Epithelial cell of prostate (primary cell): ENCODE measurements at places on chromosomes 2 and 18.

DNA sequence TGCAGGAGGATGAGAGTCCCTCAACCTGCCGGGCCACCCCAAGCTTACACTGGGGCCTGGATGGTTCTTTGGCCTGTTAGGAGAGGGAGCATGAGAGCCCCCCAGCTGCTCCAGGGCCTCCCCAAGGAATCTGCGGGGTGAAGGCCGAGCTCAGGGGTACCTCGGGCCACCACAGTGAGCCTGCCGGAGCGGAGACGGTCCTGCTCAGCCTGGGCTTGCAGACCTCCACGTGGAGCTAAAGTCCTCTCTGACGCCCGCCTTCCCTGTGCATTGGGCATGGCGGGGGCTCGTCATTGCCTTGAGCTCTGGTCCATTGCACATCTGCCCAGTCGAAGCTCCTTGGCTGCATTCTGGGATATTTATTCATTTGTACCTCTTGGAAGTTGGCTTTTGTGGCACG lies 62.7 kb downstream of the ASB1 start:
- no peak for DNase-seq

DNA sequence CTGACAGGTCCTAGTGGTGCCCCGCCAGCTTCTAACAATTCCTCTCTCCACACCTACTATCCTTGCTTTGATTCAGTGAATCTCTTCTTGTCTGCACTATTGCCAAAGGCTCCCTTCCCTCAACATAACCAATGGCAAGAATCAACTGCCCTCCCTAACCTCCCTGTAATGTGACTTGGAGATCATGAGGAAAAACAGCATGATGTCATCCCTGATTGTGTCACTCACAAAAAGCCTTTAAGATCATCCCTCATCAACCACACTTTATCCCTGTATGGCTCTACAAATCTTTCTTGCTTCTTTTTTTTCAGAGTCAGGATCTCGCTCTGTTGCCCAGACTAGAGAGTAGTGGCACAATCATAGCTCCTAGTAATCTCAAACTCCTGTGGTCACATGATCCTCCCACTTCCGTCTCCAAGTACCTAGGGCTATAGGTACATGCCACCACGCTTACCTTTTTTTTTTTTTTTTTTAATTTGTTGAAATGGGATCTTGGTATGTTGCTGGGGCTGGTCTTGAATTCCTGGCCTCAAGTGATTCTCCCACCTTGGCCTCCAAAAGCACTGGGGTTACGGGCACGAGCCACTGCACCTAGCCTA lies 19.7 kb downstream of the SAP130 start:
- no peak for DNase-seq

DNA sequence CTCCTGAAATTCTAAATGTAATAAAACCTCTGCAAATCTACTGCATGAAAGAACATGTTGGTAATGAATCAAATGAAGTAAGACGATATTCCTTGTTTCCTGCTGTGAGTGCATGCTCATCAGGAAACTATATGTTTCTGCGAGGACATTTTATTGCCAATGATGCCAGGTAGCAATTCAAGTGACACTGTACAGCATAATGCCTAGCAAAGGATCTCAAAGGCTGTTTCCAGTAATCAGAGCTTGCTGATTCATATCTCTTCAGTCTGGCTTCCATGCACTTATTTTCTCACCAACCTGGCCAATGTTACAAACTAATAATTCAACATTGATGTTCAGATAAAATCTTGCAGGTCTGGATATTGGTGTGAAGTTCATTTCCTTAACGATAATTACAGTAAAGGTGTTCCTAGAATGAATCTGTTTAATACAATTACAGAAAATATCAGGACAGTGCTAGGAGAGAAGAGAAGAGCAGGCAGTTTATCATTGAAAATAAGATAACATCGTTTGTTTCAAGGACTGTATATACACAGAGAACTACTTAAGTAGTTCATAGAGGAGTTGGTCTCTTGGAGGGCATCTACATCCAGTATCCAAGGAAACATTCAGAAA lies 568.5 kb upstream of the SOX11 start:
- DNase-seq: no peak

DNA sequence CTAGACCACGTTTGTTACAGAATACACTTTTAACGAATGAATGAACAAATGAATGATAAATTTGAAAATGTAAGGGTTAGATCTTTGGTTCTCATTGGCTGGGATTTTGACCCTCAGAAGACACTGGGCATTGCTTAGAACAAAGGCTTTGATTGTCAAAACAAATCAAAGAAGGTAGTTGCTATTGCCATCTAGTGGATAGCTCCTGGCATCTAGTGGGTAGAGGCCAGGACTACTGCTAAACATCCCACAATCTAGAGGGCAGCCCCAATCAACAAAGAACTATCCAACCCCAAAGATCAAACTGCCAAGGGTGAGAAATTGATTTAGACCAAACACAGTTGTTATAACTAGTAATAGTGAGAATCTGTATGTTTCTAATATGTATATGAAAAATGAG lies 552.3 kb downstream of the KCNJ3 start:
- no peak for DNase-seq

- no peak for DNase-seq
Measured at GRCh38 chr18:74597034-74597661, 522 bp upstream of the ZNF407 start.

DNA sequence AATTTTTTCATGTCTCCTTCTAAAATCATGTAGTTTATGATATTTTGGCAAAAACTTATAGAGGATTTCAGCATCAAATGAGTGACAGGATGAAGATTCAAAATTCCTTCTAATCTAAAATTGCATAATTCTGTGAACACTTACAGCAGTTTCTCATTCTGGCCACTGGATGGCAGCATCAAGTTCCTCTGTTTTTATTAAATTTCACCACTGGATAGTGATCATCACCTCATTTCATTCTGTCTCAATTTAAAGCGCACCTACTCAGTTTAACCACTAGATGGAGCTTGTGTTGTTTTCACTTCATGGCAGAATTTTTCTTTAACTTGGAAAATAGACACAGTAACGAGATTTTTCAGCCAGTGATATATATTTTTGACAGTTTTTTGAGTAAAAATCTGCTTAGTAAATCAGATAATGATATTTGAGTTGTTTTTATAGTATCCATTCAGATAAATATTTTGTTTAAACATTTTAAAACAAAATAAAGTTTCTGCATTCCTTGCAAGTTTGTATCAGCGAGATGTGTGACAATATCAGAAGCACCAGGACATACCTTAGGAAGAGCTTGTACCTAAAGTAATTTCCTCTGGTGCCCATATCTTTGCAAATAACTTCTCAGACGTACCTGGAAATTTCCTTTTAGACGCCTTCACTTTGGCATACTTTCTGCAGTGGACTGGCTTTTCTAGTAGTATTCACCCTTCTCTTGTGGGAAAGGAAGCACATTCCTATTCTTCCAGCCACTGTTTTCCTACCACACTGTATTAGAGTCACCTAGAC lies 94.7 kb upstream of the ARHGAP15 start:
- peak; percentile 26 for DNase-seq

DNA sequence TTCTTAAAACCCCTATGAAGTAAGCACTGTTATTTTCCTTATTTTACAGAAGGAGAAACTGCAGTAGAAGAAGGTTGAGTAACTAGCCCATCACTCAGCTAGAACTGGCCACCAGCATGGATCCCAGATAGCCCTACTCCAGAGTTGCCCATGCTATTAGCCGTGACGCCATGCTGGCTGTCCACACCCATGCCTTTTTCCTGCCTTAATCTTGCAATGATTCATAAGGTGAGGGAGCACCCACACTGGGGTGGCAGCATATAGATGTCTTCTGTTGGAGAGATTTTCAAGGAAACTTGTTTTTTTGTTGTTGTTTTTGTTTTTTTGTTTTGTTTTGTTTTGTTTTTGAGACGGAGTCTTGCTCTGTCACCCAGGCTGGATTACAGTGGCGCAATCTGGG lies 204.1 kb upstream of the HAAO start:
- DNase-seq: no peak

DNA sequence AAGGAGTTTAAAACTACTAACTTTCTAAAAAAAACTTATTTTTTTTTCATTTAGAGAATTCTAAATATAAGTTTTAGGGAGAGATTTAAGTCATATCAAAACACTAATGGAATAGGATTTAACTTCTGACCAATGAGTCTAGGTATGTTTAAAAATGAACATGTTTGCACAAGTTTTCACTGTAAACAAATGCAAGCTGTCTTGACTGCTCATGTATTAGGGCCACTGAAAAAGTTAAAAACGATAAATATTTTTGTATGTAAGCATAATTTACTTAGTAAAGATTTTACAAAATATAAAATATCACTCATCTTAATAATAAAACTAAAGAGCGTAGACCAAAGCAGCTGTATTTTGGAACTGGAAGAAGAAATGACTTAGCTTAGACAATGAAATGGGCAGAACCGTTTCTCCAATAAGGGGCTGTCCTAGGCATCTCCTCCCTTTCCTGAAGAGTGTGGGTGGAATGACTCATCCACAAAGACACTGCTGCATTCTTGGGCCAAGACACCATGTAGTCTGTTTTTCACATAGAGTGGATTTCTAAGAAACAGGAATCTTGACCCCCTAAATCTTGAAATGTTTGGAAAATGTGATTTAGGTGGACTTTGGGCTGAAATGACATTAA lies 118.8 kb downstream of the MEP1B start:
- peak; percentile 62 for DNase-seq

DNA sequence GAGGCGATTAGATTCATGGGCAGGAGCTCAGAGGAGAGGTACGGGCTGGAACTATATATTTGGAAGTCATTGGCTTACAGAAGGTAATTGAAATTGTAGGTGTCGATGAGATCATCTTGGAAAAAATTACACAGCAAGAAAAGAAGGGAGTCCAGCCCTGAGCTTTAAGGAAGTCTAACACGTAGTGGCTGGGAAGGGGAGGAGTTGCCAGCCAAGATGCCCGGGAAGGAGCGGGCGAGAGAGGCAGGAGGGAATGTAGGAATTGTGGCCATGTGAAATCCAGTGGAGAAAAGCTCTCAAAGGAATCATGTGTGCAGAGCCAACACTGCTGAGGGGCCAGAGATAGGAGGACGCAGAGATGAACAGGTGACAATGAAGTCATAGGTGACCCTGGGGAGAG lies 25.6 kb upstream of the SCYGR1 start:
- DNase-seq: no peak

DNA sequence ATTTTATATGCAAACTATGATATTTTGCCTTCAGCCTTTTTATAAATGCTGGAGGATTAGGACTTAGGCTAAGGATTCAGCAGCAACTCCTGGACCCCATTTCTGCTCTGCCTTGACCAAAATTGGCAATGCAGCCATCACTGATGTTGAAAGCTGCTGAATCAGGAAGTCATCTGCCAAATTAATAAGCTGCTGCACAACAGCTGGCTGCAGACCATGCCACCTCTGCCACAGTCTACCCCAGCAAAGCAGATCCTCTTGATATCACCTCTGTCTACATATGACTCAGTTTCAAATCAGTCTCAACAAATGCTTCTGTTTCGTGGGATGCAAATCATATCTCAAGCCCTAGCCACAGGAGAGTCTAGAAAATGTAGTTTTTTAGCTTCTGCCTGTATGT lies 7.1 kb upstream of the SOS1 start:
- peak; percentile 80 for DNase-seq
